ENCODE measurements at places on chromosomes 7 and 10.

DNA sequence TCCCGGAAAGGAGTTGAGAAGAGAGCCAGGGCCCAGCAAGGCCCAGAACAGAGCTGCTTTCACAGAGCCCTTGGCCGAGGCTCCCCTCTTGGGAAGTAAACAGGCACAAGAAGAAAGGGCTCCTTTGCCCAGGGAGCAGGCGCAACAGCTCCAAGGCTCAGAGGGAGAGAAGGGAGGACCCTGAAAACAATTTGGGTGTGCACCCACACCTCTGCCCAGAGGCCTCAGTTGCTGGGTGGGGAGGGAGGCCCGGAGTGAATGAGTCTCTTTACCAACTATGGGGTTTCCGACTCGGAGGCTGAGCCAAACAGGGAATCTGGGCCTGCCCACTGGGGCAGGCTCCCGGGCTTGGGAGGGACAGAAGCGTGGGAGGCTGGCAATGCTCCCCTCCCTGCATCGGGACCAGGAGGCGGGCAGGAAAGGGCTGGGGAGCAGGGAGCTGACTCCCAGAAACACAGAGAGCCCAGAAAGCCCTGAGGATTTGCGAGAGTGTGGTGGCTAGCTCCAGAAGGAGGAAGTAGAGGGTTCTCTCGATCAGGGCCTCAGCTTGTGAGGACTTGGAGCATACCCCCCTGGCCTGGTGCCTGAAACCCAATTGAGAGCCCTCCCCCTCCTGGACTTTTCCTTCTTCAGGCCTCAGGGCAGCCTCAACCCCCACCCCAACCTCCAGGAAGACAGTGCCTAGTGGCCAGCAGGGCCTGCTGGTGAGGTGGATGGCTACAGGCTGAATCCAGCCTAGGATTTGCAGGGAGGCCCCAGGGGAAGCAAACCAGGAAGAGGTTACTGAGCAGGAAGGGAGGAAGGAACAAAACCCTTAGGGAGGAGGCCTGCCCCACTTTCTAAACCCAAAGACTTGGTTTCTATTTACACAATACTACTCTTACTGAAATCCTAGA is 6.2 kb downstream of the C10orf105 start:
- DNase-seq, result no peak

DNA sequence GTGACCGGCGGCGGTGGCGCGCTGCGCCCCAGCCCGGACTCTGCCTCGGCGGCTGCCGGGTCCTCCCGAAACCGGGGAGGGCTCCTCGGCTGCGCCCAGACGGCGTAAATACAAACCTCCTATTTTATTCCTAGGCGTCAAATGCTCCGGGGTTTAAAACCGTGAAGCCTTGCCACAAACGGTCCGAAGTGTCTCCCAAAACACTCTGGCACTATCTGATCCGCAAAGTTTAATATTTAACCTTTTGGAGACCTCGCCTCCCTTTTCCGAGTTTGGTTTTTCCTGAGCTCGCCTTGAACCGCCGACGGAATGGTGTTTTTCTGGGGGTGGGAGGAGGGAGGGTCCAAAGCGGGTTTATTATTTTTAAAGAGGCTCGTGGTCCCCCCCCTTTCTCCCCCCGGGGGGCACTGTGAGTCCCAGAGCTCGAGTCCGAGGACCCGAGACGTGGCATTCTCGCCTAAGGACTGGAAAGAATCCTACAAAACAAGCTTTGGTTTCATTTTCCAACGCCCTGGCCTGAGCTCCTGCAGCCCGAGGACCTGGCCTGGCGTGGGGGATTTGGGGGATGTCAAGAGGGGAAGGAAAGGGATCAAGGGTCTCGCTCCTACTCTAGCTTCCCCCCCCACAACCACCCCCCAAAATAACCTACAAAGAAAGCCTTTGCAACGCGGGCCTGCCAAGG is 1.8 kb downstream of the TNRC18 start:
- peak; percentile 85 for DNase-seq

DNA sequence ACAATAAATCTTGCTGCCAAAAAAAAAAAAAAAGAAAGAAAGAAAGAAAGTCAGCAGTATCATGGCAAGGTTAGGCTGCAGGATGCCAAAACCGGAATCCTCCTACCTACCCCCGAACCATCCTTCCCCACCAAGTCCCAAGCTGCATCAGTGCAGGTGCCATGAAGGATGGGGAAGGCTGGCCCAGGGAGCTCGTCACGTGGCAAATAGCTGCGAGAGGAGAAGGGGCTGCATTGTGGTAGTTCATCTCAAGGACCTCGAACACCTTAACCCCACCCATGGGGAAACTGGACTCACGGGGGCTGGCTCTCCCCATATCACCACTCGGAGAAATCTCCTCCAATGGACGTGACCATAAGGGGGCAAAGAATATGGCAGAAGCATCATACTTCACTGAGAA is 86.2 kb downstream of the TACC2 start:
- DNase-seq, result no peak

DNA sequence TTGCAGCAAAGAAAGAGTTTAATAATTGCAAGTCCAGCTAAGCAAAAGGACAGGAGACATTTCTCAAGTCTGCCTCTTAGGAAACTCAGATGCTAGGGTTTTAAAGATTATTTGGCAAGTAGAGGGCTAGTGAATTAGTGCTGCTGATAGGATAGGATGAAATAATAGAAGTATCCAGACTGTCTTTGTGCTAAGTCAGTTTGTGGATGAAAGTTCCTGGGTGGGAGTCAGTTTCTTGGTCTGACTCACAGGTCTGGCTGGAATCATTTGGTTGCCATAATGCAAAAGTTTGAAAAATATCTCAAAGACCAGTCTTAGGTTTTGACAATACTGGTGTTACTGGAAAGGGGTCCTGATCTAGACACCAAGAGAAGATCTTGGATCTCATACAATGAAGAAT is 42.6 kb upstream of the INHBA start:
- no peak for DNase-seq

DNA sequence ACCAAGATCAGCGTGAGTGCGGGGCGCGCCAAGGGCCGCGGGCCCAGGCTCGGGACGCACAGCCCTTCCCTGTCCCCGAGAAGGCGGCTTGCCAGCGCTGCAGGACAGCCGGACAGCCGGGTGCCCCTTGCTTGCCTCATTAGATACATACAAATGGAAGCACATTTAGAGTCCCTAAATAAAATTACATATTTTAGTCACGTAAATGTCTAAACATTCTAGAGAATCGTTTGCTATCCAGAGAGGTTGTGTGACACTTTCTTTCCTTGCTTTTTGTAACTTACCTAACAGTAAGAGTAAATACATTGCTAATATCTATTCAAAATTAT is 4.8 kb downstream of the VSTM2A start:
- DNase-seq, result no peak

DNA sequence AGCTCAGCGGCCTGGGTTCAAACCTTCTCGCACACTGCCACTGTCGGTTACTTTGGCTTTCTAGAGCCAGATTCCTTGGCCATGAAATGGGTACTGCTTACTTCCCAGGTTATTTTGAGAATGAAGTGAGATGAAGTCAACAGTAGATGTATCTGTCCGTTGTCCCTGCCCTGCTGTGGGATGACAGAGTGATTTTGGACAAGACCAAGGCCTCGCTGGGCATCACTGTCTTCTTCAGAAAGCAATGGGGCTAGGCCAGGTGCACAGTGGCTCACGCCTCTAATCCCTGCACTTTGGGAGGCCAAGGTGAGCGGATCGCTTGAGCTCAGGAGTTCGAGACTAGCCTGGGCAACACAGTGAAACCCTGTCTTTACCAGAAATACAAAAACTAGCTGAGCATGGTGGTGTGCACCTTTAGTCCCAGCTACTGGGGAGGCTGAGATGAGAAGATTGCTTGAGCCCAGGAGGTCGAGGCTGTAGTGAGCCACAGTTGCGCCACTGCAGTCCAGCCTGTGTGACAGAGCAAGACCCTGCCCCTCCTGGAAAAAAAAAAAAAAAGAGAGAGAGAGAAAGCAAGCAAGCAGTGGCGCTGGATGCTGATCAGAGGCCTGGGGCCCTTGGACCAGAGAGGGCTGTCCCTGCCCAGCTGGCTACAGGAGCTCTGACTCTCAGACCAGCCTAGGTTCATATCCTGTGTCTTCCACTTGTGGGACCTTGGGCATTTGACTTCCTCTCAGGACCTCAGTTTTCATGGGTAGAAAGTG is 25.8 kb downstream of the ZMIZ1 start:
- no peak for DNase-seq

- DNase-seq, result no peak
These were observed 64.1 kb downstream of the PIK3AP1 start for GRCh38 chr10:96656198-96656577.

DNA sequence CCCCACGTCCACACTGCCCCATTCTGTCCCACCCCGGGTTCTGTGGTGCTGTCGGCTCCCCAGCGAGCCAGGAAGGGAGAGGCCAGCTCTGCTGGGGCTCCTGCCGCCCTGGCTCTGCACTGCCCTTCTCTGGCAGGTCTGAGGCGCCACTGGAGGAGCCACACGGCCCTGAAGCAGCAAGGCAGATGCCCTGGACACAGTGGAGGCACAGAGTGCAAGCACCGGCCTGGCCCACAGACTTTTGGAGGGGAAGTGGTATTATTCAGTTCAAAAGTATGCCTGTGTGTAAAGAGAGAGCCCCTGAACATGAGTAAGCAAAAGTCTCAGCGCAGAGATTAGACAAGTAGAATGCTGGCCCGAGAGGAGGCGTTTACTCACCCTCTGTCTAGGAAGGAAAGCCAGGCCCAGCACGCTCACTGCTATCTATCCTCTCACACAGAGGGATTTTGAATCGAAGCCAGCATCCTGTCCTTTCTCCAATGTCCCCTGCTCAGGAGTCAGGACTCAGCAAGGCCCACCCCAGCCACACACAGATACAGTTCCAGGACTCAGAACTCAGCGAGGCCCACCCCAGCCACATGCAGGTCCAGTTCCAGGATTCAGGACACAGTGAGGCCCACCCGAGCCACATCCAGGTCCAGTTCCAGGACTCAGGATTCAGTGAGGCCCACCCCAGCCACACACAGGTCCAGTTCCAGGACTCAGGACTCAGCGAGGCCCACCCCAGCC is 115.0 kb downstream of the EGFR start:
- DNase-seq, result no peak

GRCh38 chr10:113053881-113054280 is 103.8 kb downstream of the TCF7L2 start:
- DNase-seq, result no peak

DNA sequence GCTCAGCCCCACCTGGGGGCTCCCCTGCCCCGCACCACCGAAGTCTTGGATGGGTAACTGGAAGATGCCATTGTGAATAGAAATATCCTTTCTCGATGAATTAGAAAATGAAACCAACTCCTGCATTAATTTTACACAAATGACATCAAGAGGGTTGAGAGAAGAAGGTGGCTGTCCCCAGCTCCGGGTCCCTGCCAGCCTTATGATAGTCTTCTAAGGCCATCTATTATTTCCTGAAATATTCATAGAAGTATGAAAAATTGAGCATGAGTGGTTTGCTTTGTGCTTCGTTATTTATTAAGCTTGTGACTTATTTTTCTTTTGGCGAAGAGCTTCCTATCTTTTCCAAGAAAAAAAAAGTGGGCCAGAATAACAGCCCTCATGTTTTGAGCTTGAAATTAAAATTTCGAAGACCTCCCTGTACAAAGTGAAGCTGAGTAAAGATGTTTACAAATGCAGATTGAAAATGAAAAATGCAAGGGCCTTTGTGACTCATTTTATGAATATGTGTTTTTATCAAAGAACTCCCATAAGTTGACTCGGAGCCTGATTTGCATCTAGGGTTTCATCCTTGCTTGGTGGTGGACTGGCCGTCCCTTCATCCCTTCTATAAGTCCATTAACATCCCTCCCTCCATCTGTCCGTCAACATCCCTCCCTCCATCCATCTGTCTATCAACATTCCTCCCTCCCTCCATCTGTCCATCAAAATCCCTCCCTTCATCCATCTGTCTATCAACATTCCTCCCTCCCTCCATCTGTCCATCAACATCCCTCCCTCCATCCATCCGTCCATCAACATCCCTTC is 20.5 kb upstream of the CFAP46 start:
- no peak for DNase-seq

GRCh38 chr7:134018306-134018705 is 108.8 kb upstream of the LRGUK start:
- no peak for DNase-seq

All from left lobe of liver (tissue), 2 donors.